SJCRH30 (cell line): ENCODE measurements at places on chromosomes 4 and X. TPM values are rescaled to one million over a fixed set of nuclear protein-coding genes. Genes with fewer than 3 reads are reported as not detected.

DNA sequence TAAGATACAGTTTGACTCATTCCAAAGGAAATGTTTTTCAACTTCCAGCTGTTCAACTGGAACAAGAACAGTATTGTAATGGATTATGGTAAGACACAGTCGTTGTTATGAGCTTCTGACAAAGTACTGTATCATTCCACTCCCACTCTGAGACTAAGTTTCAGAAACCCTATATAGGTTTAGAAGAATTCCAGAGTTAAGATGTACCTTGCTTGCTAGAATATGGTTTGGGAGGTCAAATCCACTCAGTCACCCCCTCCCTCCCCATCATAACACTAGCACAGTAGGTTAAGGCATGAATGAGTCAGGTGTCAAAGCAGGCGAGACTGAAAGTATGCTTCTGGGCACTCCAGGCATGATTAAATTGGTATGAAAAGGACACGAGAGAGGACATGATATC is 339.7 kb downstream of the DMD start:
- peak overlapping the region; percentile 68 for H3K27ac ChIP-seq
- H3K4me3 ChIP-seq, result no peak overlapping the region
- no peak for DNase-seq
- H3K36me3 ChIP-seq, result no peaks in the 10 kb centered on the region
- peaks cover 9% of the 10 kb centered on the region for H3K4me1 ChIP-seq

GRCh38 chr4:71187404-71188155 is 151.2 kb upstream of the SLC4A4 start:
- peaks cover 18% of the 10 kb centered on the region; the same call in 1 of the 2 replicates for H3K27me3 ChIP-seq
- no peaks in the 10 kb centered on the region for H3K36me3 ChIP-seq
- no peak overlapping the region for H3K27ac ChIP-seq
- peak; percentile 16 for DNase-seq

DNA sequence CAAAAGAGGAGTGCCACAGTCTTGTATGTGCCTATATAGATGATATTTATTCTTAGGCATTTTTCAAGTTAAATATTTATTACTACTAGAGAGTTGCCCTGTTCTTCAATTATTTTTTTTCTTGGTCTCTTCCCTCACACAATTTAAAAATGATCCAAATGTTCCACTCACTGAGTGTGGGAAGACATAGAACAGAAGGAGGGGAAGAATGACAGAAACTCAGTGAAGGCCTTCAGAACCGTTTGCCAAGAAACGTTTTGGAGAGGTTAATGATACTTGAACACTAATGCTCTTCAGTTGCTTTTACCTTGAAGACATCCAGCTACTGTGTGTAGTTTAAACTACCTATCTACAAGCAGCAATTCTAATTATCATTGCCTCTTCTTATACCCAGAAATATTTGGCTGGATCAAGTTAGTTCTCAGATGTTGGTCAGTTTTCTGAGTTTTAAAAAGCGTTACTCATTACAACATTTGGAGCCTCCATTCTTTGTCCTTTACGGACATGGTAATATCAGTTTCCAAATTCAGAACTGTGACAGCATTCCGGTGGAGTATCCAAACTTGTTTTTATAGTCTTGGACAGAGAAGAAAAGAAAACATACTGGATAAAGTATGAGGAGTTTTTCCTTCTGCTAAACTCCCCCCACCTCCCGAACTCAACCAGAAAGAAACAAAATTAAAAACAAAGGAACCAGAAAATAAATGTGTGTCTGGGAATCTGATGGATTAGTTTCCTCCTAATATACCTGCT is 389.7 kb downstream of the SPRY1 start:
- H3K27me3 ChIP-seq, result no peaks in the 10 kb centered on the region
- DNase-seq, result no peak
- peaks cover 24% of the 10 kb centered on the region for H3K4me1 ChIP-seq
- H3K4me3 ChIP-seq, result peak overlapping the region; percentile 23
- H3K27ac ChIP-seq, result peak overlapping the region; percentile 49

GRCh38 chr4:148375584-148375983 is 66.6 kb downstream of the NR3C2 start:
- H3K27me3 ChIP-seq, result no peaks in the 10 kb centered on the region
- H3K27ac ChIP-seq, result peak overlapping the region; percentile 53; the same call in 1 of the 2 replicates
- H3K4me1 ChIP-seq, result peaks cover 13% of the 10 kb centered on the region

- H3K4me3 ChIP-seq, result no peak overlapping the region
- H3K4me1 ChIP-seq, result peaks cover 11% of the 10 kb centered on the region; the same call in 1 of the 2 replicates
- no peak overlapping the region for H3K27ac ChIP-seq
- DNase-seq, result no peak
- no peaks in the 10 kb centered on the region for H3K27me3 ChIP-seq
Measured at GRCh38 chr4:1170156-1170975, 2.0 kb downstream of the SPON2 start.

GRCh38 chr4:100189820-100190642 is at the start of gene DDIT4L:
TSS of gene DDIT4L (minus strand) at chr4:100190468. CDS start at chr4:100189983, 485 bp downstream.
- peak within 1 kb of the TSS; percentile 63 for H3K4me3 ChIP-seq
- H3K4me1 ChIP-seq, result peaks cover 14% of the 10 kb centered on the region; the same call in 1 of the 2 replicates
- H3K27ac ChIP-seq, result peak within 1 kb of the TSS; percentile 66
- no peaks in the 10 kb centered on the region for H3K27me3 ChIP-seq

DNA sequence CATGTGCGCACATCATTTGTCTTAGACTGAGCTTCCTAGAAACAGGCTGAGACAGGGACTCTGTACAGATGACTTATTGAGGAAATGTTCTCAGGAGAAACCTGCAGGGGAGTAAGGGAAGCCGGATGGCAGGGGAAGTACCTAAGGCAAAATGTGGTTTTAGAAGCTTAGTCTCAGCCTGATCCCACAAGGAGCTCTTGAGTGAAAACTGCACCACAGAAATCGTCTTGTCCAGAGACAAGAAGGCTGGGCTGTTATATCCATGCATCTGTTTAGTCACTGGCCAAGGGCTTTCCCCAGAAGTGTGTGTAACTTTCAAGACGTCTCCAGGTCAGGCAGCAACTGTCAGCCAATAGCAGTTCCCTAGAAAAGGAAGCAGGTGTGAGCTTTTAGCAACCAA is 86.0 kb downstream of the FUNDC1 start:
- no peak for DNase-seq
- H3K4me3 ChIP-seq, result no peak overlapping the region
- no peaks in the 10 kb centered on the region for H3K27me3 ChIP-seq
- no peak overlapping the region for H3K27ac ChIP-seq
- H3K4me1 ChIP-seq, result no peaks in the 10 kb centered on the region
- no peaks in the 10 kb centered on the region for H3K36me3 ChIP-seq

- peak; percentile 18 for DNase-seq
- H3K27ac ChIP-seq, result no peak overlapping the region
- no peak overlapping the region for H3K4me3 ChIP-seq
- H3K4me1 ChIP-seq, result no peaks in the 10 kb centered on the region
- H3K36me3 ChIP-seq, result no peaks in the 10 kb centered on the region
- H3K27me3 ChIP-seq, result no peaks in the 10 kb centered on the region
Measured at GRCh38 chr4:53617101-53617680, 25.9 kb upstream of the LNX1 start.

DNA sequence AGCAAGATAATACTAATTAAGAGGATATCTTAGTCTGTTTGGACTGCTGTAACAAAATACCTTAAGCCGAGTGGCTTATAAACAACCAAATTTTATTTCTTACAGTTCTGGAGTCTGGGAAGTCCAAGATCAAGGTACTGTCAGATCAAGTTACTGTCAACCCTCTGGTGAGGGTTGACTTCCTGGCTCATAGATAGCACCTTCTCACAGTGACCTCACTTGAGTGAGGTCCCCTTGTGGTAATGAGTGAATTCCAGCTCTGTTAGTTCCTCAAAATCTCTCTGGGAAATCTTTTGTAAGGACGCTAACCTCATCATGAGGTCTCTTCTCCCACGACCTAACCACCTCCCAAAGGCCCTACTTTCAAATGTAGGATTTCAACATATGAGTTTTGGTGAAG is 36.9 kb upstream of the ADGRA3 start:
- H3K36me3 ChIP-seq, result no peaks in the 10 kb centered on the region
- H3K27me3 ChIP-seq, result no peaks in the 10 kb centered on the region
- no peaks in the 10 kb centered on the region for H3K4me1 ChIP-seq
- no peak for DNase-seq
- H3K4me3 ChIP-seq, result no peak overlapping the region

GRCh38 chrX:103254921-103255493 is at the start of gene TCEAL8:
TSS of gene TCEAL8 (minus strand) at chrX:103255155. CDS start at chrX:103253979, 1,176 bp downstream.
- DNase-seq, result peak; percentile 83
- peaks cover 6% of the 10 kb centered on the region for H3K36me3 ChIP-seq
- H3K4me3 ChIP-seq, result peak within 1 kb of the TSS; percentile 82
- peak within 1 kb of the TSS; percentile 87 for H3K27ac ChIP-seq
- H3K4me1 ChIP-seq, result no peaks in the 10 kb centered on the region
- H3K27me3 ChIP-seq, result no peaks in the 10 kb centered on the region

DNA sequence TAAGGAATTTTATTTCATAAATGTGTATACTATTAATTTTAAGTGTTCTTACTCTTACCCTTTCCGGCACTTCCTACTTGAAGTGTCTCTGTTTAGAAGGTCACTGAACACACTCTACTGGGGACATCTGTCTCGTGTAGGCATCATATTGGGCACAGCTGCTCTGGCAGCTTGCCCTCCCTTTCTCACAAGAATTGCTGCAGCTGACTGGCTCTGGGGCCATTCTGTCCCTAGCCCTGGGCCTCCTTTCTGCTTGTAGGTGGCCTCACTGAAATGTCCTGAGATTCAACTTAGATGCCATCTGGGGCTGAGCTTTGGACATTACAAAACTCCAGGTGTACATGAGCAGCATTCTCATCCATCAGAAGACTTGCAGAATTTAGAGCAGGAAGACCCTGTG is 49.6 kb downstream of the SMAD1 start:
- no peaks in the 10 kb centered on the region for H3K36me3 ChIP-seq
- DNase-seq, result peak; percentile 13
- H3K27ac ChIP-seq, result no peak overlapping the region
- no peak overlapping the region for H3K4me3 ChIP-seq

DNA sequence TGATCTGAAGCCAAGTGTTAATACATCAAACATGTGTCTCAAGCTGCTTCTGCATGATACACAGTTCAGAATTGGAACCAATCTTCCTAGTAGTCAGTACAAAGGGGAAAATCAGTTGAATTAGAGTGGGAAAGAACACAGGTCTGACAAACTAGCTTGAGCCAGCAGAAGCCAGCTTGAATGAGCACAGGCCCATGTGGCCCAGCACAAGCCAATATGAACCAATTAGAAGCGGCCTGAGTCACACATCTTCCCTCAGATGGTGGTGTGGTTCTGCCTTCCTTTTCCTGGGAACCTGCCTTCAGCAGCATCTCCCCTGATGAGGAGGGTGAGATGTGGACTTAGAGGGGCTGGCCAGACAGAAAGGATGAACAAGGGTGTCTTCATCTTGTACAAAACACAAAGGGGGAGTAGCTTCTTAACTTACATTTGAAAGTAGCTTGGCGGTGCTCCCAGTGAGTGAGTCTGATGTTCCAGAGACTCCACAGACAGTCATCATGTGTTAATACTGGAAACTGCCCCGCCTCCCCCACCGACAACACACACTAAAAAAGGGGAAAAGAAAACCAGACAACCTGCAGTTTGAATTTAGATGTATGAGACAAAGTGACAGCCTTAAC is 72.0 kb downstream of the FRMPD4 start:
- no peak for DNase-seq
- H3K27me3 ChIP-seq, result no peaks in the 10 kb centered on the region
- no peaks in the 10 kb centered on the region for H3K36me3 ChIP-seq
- no peaks in the 10 kb centered on the region for H3K4me1 ChIP-seq
- no peak overlapping the region for H3K27ac ChIP-seq

DNA sequence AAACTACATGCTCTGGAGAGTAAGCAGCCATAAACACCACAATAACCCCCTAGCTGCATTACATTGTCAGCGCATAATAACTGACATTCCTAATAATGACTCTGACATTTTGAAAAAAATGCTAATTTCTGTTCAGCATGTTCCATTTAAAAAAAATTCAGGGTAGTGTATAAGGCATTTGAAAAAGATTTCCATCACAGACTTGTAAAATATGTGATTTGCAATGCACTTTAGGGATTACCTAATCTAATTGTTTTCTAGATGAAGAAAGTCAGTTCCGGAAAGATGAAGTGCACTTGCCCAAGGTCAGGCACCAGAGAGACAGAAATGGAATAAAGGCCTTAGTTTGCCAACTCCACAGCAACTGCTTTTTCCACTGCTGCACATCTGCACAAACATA is 55.3 kb downstream of the FANCB start:
- H3K36me3 ChIP-seq, result no peaks in the 10 kb centered on the region
- no peak for DNase-seq
- H3K4me1 ChIP-seq, result no peaks in the 10 kb centered on the region
- H3K27ac ChIP-seq, result no peak overlapping the region

- no peak overlapping the region for H3K4me3 ChIP-seq
- H3K27ac ChIP-seq, result no peak overlapping the region
- no peaks in the 10 kb centered on the region for H3K4me1 ChIP-seq
- DNase-seq, result no peak
- no peaks in the 10 kb centered on the region for H3K27me3 ChIP-seq
Measured at GRCh38 chr4:20857081-20857480, 156.8 kb downstream of the PACRGL start.

- H3K4me3 ChIP-seq, result no peak overlapping the region
- H3K27me3 ChIP-seq, result no peaks in the 10 kb centered on the region
- H3K36me3 ChIP-seq, result peaks cover 32% of the 10 kb centered on the region
- no peaks in the 10 kb centered on the region for H3K4me1 ChIP-seq
- no peak overlapping the region for H3K27ac ChIP-seq
Measured at GRCh38 chr4:22410645-22411247, 105.1 kb downstream of the ADGRA3 start.

- DNase-seq, result no peak
- H3K4me1 ChIP-seq, result no peaks in the 10 kb centered on the region; the same call in 1 of the 2 replicates
- H3K4me3 ChIP-seq, result no peak overlapping the region
- no peaks in the 10 kb centered on the region for H3K27me3 ChIP-seq
Measured at GRCh38 chr4:48654015-48654664, 125.9 kb downstream of the FRYL start.

DNA sequence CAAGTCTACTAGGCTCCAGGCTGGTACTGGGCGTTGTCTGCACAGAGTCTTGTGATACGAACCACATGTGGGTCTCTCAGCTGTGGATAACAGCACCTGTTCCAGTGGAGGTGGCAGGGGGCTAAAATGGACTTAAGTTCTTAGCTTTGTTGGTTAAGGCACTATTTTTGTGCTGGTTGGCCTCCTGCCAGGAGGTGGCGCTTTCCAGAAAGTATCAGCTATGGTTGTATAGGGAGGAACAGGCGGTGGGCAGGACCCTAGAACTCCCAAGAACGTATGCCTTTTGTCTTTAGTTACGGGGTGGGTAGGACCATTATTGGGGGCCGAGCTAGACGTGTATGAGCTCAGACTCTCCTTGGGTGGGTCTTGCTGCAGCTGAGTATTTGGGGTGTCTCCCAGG is 1138.4 kb downstream of the PCDH19 start:
- DNase-seq, result peak; percentile 37
- H3K4me1 ChIP-seq, result no peaks in the 10 kb centered on the region
- no peaks in the 10 kb centered on the region for H3K36me3 ChIP-seq
- no peak overlapping the region for H3K27ac ChIP-seq
- H3K4me3 ChIP-seq, result no peak overlapping the region

Gene GAGE2A
- not detected in 2 replicates for total RNA-seq

Gene SASH3
- 0.05 TPM in 1 of 2 replicates, not detected in the other for total RNA-seq

Gene MAGEE1
- total RNA-seq, result 2.0 and 2.1 TPM in 2 replicates

Gene ENPEP
- 0.56 and 1.2 TPM in 2 replicates for total RNA-seq

Gene BTK
- 0.05 TPM in 1 of 2 replicates, not detected in the other for total RNA-seq

Gene HTN1
- total RNA-seq, result not detected in 2 replicates

Gene SH3D19
- total RNA-seq, result 3.8 and 4.7 TPM in 2 replicates

Gene BLOC1S4
- 17.2 and 18.2 TPM in 2 replicates for total RNA-seq

Gene MCUB
- 39.9 and 46.1 TPM in 2 replicates for total RNA-seq

Gene XAGE2
- total RNA-seq, result not detected in 2 replicates

Gene FAAH2
- total RNA-seq, result 6.2 and 9.4 TPM in 2 replicates

Gene HTATSF1
- 81.6 and 88.0 TPM in 2 replicates for total RNA-seq
